ENCODE measurements at places on chromosomes 2 and 18. TPM values are rescaled to one million over a fixed set of nuclear protein-coding genes. Genes with fewer than 3 reads are reported as not detected.

The GAL3ST2 gene
- polyA plus RNA-seq = 0.40 TPM

- DNase-seq = no peak
These were observed 72.0 kb upstream of the AFF3 start for GRCh38 chr2:100214265-100214971.

GRCh38 chr2:55431982-55432627 is 12.4 kb upstream of the CCDC88A start:
- DNase-seq = no peak

DNA sequence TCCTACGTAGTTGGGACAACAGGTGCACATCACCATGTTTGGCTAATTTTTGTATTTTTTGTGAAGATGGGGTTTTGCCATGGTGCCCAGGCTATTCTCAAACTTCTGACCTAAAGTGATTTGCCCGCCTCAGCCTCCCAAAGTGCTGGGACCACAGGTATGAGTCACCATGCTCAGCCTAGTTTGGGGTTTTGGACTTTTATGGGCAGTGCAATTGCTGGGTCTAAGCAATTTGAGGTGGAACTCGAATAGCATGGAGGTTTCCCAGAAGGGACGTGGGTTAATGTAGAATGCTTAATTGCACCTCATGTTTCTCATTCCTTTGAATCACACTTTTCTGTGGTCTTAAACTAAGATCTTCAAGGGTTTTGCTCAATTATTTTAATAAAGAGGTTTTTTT is 102.3 kb upstream of the EPHA4 start:
- DNase-seq = no peak

DNA sequence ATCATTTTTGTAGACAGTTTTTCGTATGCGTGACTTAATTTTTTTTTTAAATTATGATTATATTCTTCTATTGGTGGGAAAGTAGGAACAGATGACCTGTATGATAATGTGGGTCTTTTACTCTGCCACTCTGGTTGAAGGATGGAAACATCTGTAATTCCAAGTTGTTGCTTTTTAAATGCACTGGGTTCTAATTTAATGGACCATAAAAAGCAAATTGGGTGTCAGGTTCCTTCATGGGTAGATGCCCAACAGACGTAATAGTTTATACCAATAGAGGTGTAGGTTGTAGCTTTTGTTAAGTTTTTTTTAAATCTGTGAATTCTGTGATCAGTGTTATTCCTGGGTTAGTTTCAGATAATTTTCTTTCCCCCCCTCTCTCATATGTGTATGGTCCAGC is 117.6 kb downstream of the MAP4K4 start:
- DNase-seq = no peak

DNA sequence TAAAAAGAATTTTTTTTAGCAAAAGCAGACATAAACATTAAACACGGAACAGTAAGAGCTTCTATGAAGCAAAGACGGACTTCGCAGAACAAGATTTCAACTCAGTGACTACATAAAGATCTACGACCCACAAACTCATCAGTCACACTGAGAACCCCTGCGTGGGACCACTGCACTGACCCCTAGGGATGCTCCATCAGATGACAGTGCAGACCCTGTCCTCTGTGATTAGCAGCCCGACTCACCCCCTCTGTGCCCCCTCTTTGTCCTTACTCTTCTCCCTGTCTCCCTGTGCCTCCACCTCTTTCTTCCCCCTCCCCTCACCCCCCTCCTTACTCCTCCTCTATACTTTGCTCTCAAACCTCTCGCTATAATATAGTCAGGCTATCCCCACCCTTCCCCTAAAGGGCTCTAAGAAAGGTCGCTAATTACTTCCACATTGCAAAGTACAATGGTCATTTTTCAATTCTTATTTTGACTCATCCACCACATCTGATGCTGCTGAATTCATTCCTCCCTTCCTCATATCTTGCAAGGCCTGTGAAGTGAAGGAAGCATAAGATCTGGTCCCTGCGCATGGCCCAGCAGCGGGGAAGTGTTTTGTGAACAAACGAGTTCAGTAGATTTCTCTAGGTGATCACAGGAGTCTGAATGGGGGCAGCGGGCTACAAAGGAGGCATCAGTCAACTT is 89.3 kb downstream of the CABYR start:
- no peak for DNase-seq

- no peak for DNase-seq
These were observed 354.8 kb downstream of the INSIG2 start for GRCh38 chr2:118442996-118443553.

DNA sequence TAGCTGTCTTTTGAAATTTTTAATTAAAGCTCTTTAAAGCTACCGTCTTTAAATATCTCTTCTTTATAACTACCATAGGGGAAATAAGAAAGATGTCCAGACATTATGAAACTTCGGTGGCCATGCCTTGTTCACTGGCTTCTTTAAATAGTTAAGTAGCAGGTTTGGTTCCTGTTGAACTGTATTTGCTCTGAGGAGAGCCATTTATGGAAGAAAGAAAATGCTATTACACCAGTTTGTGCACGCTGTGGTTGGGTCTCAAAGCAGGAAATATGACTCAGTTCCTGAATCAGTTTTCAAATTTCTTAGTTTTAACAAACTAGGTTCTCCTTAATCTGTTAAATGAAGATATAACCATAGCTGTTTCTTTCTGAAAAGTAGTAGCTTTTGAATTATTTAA is 12.2 kb downstream of the ARPC2 start:
- no peak for DNase-seq
